Activated naive CD4-positive, alpha-beta T cell (primary cell): ENCODE measurements at places on chromosomes 1 and 21.

DNA sequence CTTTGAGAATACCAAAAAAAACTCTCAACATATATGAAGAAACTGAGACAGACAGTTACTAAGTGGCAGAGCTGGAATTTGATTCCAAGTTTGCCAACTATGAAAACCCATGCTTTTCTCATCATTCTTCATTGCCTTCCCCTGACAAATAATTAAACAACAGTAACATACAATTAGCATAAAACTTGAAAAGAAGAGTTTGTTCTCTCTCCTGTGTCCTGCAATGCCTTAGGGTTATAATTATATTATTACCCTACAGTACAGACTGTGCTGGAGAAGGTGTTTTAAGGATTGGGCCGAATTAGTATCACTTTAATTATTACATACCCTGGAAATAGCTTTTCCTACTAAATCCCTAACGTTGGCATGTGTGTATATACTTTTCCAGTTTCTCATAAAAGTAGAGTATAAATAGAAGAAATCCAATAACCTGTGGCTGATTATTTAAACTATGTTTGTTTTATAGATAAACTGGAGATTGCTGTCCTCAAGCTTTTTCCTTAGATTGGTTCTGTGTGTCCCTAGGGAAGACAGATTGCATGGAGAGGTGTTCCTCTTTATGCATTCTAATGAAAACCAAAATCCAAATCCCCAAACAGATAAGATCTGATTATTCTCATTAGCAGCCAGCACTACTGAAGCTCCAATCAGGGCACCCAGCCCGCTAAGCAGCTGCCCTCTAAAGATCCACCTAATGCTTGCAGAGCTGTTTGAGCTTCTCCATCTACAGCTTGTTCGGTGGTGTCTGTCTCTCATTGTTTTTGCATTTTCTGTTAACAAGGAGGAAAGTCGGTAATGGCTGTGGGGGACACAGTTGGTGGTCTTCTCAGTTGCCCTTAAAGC, 156.3 kb downstream of the TM2D1 start:
- DNase-seq = no peak

DNA sequence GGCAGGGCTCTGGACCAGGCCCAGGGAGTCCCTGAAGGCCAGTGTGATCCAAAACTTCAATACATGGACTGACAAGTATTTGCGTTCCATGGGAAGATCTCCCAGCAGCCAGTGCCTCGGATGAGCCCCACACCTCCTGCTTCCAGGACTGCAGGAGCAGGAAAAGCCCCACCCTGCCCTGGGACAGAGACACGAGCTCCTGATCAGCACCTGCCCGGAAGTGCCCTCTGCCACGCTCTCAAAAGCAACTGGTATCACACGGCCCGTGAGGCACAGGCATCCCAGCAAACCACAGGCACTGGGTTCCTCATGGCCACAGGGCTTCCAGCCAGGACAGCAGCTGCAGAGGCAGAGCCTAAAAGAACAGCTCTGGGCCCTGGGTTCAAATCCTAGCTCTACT, 48.6 kb downstream of the ACOT7 start:
- DNase-seq = no peak

DNA sequence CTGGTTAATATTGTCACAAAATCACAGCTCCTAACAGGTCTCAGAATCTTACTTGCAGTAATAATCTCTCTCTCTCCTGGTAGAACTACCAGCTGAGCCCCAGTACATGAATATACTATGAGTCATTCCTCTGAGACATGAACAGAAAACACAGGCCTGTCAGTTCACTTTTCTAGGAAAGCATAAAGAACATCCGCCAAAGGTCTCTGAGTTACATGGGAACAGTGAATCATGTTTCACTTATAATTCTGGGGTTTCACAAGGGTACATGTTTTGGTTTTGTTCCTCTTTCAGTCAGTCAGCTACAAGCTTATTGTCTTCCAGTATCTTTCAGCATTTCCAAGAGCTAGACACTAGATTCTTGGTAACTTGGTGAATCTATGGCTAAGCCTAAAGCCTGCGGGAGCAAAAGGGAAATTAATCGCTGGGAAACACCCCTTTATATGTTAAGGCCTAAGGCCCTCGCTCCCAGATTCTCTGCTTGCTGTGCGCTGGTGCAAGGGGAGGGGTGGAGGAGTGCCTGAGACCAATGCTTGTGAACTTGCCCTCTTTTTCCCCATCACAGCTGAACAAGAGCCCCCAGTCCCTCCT, 31.7 kb downstream of the IFNGR2 start:
- DNase-seq = no peak

GRCh38 chr1:51192213-51192843, 43.7 kb upstream of the RNF11 start:
- DNase-seq = peak; percentile 28

GRCh38 chr1:155277902-155278688, 832 bp downstream of the HCN3 start:
- peak; percentile 74 for DNase-seq

- no peak for DNase-seq
Measured at GRCh38 chr1:22613572-22613918, 22.9 kb upstream of the C1QA start.

DNA sequence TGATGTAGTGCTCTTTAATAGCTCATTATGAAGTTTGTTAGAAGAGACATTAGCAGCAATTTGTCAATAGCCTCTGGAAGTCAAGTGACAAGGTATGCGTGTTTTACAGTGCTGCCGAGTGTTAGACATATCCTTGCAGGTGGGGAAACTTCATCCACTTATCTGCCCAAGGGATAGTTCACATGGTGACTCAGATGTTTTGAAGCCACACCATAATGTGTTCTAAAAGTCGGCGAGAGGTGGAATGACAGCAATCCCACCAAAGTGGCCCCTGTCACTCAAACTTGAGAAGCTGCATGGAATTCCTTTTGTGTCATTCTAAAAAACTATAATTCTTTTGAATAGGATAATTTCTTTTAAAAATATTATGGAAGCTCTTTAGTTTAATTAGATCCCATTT, 98.1 kb downstream of the RUNX1 start:
- DNase-seq = no peak
